ENCODE measurements at places on chromosomes 2 and 18.
A peak's percentile ranks its signal among the peaks of the same experiment; 100 is the strongest.

DNA sequence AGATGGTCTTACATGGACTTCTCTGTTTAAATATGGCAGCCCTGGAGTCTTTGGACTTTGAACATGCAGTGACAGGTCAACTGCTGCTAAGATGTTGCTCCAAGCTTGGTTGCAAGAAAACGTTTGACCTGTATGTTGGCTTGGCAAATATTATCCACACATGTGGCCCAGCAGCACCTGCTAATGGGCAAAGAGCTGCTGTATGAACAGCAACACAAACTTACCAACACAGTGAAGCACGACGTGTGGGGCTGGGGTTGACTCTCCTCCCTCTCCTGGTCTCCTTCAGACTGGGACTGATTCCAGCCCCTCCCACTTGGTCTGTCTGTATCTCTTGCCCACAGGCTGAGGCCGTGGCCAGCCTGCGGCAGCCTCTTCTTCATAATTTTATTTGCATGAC is 3.8 kb downstream of the KCNE4 start:
- DNase-seq: no peak

GRCh38 chr18:2256577-2256976 is 314.7 kb downstream of the METTL4 start:
- DNase-seq: no peak

GRCh38 chr2:145682546-145683157 is 1162.7 kb upstream of the ZEB2 start:
- no peak for DNase-seq

DNA sequence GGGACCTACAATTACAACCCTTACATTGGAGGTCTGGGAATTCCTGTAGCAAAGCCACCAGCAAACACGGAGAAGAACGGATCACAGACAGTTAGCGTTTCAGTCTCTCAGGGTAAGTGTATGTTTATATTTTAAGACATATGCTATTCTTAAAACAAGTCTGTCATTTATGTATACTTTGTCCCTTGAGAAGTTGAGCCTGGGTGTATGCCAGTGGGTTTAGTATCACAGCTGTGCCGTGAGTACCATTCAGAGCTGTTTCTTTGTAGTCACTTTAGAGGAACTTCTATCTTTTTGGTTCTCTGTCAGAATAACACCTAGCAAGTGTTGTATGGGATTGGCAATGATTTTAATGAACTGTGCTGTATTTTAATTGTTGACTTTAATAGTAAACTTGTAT is 125.6 kb downstream of the BIRC6 start:
- no peak for DNase-seq

- no peak for DNase-seq
These were observed 1672.7 kb upstream of the TMEFF2 start for GRCh38 chr2:193867454-193867853.

DNA sequence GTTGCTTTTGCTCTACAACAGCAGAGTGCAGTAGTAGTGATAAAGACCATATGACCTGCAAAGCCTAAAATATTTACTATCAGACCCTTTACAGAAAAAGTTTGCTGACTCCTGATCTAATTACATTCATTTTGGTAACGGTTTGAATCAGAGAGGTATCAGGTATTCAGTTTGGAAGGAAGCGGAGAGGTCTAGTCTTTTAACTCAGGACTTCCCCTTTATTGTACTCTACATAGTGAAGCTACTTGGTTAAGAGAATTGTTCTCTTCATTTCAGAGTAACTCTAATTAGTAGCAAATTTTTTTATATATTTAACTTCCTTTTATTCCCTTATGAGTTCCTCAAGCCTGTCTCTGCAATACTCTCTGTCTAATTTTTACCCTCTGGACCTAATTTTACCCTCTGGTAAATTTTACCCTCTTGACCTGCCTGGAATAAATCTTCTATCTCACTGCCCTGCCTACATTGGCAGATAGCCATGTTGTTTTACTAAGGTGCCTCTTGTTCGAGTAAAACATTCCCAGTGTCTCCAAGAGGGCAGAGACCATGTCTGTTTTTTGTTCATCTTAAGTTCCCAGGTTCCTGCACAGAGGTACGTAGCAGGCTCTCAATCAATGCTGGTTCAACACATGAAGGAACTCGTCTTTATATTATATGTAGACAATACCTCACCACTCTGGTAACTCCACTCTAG is 170.6 kb downstream of the DNAH6 start:
- DNase-seq: no peak

- no peak for DNase-seq
These were observed 30.7 kb downstream of the GPD2 start for GRCh38 chr2:156466739-156467405.

DNA sequence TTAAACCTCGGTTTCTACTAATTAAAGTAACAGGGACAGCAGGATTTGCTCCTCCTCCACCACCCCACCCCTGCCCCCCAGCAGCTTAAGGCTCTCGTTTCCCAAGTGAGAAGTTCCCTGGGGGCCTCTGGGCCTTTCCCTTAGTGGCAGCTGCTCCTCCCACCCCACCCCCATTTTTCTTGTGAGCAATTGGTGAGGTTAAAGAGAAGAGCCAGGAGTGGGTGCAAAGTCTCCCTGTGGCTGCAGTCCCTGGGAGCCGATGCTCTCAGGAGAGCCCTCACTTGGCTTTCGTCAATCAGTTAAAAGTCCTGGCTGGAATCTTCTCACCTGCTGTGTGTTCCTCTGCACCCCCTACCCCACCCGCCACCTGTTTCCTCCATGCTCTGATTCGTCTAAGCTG is 48.7 kb upstream of the AGAP1 start:
- no peak for DNase-seq

DNA sequence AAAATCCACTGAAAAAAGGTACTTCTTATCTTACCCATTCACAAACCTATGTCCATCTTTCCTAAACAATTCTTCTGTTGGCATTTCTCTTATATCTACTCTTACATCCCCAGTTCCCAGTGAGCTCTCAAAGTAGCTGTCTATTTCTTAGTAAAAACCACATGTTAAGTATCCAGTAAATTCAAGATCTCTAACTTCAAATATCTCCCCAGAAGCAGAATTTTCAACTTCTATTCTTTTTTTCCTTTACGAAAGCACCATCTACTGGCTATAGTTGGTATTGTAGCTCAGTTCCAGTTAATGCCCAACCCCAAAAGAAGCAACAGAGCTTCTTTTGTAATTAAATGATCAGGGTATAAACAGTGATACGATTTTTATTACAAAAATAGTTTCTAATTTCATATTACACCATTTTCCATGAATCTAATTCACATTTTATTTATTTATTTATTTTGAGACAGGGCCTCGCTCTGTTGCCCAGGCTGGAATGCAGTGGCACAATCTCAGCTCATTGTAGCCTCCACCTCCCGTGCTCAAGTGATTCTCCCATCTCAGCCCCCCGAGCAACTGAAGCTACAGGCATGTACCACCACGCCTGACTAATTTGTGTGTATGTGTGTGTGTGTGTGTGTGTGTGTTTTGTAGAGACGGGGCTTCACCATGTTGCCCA is 28.5 kb downstream of the HRH4 start:
- DNase-seq: peak; percentile 51

- DNase-seq: no peak
These were observed 367.2 kb downstream of the MTX2 start for GRCh38 chr2:176636401-176636800.

DNA sequence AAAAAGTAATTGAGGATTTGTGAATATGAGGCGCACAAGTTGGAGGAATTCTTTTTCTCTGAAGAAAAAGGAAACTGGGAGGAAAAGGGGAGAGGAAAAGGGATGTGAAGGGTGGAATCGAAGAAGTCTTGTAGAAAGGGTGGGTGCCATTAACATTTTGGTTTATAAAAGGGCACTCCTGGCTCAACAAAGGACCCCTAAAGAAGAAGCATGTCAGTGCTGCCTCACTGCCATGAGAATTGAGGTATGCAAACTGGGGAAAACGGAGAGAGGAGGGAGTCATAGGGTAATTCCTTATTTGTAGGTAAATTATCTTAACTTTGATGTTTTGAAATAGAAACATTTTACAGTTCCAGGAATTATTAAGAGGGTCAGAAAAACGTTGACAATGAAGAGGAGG is 207.2 kb downstream of the NAPG start:
- DNase-seq: no peak

GRCh38 chr2:85277416-85278158 is 50.2 kb downstream of the TGOLN2 start:
- no peak for DNase-seq

DNA sequence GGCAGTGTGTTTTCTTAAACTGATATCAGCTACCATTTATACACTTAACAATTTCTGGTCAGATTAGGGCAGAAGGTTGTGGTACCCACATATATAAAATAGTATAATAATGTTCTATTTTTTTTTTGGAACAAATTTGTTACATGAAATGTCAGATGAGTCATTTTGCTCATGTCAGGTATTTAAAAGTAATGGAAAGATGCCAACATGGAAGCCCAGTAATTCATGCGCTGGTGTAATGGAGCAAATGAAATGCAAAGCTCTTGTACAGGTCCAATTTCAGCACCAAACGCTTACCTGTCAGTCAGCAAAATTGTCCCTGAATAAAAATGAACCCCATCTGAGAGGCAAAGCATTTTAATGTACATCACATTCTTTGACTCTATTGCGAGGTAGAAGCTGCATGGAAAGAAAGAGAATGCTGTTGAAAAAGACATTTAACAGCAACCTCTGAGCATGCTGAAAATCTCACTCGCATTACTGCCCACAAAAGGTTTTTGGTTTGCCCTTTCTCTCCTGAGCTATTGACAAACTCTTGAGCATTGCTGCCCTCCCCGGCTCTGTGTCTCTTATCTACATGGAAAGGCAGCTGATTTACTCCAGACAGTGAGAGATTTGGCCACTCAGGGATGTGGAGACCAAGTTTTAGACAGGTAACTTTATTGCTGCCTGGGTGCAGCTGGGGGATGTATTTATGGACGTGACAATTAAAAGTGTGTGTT is 217.5 kb downstream of the CAMKMT start:
- DNase-seq: no peak

- DNase-seq: no peak
These were observed 67.5 kb upstream of the DTNB start for GRCh38 chr2:25740810-25741381.

GRCh38 chr2:18412980-18413675 is 147.3 kb downstream of the RDH14 start:
- no peak for DNase-seq

- DNase-seq: no peak
These were observed 287.9 kb upstream of the KLHL29 start for GRCh38 chr2:23096906-23097602.

- no peak for DNase-seq
These were observed 94.8 kb downstream of the NDUFA10 start for GRCh38 chr2:239930378-239930777.

GRCh38 chr2:84472856-84473565 is 13.9 kb upstream of the SUCLG1 start:
- no peak for DNase-seq

Measured in NCI-H748 treated with DMSO at 0.1 percent for 48 hours (cell line).